Fibroblast of lung (primary cell): ENCODE measurements at places on chromosomes 1 and 21.

- no peak for DNase-seq
These were observed 35.2 kb upstream of the SERBP1 start for GRCh38 chr1:67465375-67465774.

DNA sequence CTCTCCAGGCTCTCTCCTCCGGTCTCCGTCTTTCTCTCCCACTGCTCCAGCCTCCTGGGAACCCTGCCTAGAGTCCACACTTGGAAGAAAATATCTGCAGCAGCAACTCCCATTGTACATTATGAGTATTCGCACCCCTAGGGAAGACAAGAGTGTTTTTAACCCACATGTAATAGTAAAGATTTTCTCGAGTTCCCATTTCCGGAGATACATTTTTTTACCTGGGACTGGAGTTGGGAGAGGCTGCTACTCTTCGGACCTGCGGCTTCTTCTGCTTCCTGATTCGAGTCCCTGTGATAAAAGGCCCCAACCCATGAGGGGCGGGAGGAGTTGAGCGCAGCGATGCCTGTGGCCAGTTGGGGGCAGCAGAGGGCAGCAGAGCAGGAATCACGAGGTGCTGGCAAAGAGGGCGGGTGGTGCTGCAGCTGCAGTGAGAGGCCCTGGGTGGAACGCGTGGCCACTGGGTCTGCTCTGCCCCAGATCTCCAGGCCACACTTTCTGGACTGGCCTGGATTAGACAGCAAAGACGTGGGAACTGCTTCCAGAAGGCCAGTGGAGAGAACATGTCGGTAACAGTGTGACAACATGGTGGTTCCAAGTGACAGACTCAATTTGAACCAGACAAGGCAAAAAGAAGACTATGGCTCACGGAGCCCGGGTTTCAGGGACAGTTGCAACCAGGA, 221.0 kb upstream of the CSF3R start:
- peak; percentile 31 for DNase-seq

GRCh38 chr1:33086384-33086850, 5.5 kb downstream of the AZIN2 start:
- DNase-seq = peak; percentile 86

GRCh38 chr21:26550326-26550725, 22.8 kb downstream of the CYYR1 start:
- peak; percentile 31 for DNase-seq

DNA sequence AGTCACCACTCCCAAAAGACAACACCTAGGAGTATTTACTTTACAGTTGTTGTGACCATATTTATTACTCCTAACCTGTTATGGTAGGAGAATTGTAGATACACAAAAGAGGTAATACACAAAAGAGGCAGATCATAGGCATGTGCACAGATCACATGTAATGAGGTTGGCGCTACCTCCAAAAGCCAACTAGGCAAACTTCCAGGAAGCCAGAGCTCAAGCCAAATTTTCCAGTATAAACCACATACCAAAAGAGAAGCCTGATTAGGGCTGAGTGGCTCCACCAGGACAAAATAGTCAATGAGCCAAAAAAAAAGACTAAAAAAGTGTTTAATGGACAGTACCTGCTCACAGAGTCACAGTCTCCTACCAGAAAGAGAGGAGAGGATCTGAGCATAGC, 195.0 kb upstream of the PBX1 start:
- DNase-seq = no peak

DNA sequence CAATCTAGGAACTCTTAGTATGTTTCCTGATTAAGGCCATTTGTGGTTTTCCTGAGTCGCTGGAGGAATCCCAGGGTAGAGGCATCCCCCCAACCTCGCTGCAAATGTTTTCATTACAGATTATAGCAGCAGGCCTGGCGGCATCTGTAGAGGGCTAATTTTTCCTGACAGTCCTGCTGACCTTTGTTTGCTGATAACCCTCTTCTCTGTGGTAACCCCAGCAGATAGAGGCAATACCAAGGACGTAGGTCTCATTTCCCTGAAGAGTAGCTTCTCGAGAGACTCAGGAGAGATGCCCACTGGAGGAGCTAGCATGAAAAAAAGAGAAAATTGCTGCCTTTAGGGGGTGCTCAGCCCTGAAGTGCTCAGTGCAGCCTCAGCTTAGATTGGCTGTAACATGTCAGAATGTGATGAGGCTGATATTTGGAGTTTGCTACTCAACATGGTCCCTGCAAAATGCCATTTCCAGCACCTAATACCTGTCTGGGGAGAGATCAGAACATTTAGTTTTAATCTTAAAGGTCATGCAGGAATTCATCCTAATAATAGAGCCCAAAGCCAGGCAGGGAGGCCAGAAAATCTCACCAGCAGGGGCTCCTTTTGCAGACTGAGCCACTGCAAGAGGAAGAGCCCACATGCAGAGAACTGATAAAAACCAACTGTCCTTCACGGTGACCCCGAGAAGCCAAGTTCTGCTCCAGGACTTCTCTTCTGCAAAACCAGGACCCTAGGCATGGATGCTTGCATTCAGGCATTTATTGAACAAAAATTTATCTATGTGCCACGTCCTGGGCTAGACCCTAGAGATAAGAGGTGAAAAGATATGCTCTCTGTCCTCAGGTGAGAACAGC, 184.5 kb downstream of the KAZN start:
- no peak for DNase-seq

DNA sequence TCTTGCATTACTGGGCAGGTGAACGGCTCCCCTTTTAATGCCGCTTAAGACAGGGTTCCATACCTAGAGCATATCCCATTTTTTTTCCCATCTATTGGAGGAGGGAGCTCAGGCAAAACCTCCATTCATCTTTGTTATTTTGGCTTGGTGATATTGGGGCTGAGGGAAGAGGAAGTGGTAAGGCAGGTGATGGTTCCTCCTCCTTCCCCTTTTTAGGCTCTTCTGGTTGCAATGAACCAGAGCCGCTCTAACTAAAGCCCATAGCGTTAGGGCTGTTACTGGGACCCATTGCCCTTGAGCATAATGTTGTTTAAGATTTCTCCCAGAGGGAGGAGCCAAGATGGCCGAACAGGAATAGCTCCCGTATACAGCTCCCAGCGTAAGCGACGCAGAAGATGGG, 21.1 kb downstream of the PYHIN1 start:
- DNase-seq = no peak

DNA sequence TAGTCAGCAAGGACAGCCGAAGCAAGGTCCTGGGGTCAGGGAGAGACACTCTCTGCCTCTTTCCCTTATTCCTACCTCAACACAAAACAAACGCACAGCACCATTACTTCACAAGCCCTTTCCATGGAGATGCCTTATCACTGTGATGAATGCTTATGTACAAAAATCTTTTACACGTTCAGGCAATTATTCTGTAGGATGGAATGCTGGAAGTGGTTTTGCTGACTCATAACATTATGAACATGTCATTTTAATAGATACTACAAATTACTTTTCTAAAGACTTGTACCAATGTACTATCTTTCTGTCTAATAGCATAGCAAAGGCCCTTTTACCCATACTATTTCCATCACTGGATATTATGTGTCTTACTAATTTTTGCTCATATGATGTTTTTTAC, 98.4 kb downstream of the TTLL7 start:
- peak; percentile 76 for DNase-seq

DNA sequence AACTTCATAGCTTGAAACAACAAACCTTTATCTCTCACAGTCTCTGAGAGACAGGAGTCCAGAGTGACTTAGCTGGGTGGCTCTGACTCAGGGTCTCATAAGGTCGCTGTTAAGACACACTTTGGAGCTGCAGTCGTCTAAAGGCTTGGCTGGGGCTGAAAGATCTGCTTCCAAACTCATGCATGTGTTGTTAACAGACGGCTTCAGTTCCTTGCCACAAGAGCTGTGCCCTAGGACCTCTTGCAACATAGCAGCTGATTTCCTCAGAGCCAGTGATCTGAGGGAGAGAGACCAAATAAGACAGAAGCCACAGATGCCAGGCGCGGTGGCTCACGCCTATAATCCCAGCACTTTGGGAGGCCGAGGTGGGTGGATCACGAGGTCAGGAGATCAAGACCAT, 176.8 kb downstream of the DISC1 start:
- DNase-seq = peak; percentile 43

DNA sequence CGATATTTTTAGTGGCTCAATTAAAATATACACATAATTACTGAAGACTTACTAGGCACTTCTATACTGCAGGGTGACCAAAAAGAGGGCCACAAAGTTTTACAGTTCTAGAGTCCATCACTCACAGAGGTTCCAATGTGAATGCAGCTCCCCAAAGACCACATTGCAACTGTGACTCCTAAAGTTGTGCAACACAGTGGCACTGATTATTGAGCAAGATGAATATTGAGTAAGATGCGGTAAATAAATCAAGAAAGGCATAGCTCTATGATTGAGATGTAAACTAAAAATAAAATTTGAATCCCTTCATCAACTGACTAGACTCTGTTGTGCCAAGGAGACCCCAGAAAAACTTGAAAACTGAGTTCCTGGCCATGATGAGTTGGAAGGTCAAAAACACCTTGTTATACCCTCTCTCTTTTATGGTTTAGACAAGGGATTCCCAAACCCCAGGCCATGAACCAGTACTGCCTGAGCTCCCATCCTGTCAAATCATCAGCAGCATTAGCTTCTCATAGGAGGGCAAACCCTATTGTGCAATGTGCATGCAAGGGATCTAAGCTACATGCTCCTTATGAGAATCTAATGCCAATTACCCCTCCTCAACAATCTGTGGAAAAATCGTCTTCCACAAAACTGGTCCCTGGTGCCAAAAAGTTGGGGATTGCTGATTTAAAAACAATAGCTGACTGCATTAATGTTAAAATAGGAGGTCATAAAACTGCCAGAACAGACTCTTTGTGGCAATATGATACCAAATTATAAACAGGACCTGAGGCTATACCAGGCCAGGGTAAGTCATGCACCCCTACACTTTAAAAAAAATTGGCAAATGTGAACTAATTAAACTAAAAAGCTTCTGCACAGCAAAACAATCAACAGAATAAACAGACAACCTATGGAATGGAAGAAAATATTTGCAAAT, 94.3 kb downstream of the ADGRL4 start:
- peak; percentile 50 for DNase-seq

DNA sequence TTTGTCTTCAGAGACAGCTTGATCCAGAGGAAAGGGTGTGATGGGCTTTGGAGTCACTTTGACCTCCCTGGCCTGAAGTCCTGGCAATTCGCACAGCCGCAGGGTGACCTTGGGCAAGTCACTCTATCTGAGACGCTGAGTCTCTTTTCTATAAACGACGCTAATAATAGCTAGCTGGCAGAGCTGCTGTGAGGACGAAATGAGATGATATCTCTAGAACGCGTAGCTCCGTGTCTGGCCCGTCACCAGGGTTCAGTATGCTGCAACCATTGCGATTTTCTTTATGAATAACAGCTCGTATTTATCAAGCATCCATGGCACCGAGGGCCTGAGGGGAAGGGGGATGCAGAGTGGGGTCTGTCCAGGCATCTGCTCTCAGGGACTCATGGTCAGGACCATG, 58.7 kb downstream of the IGSF21 start:
- DNase-seq = no peak

- no peak for DNase-seq
These were observed 146.3 kb downstream of the HLX start for GRCh38 chr1:221025501-221025900.

- DNase-seq = no peak
These were observed 45.3 kb upstream of the PLPPR4 start for GRCh38 chr1:99218999-99219398.

- DNase-seq = no peak
These were observed 39.0 kb downstream of the PIK3CD start for GRCh38 chr1:9690440-9691107.

- DNase-seq = no peak
These were observed 352.1 kb downstream of the MATN1 start for GRCh38 chr1:30371179-30371788.

GRCh38 chr1:228748029-228748428, 12.8 kb downstream of the RHOU start:
- no peak for DNase-seq

GRCh38 chr1:151501474-151501873, 9.7 kb upstream of the CGN start:
- DNase-seq = no peak

- no peak for DNase-seq
These were observed 10.0 kb downstream of the DRAXIN start for GRCh38 chr1:11701551-11701961.
